ENCODE measurements at places on chromosomes 1 and 21.

DNA sequence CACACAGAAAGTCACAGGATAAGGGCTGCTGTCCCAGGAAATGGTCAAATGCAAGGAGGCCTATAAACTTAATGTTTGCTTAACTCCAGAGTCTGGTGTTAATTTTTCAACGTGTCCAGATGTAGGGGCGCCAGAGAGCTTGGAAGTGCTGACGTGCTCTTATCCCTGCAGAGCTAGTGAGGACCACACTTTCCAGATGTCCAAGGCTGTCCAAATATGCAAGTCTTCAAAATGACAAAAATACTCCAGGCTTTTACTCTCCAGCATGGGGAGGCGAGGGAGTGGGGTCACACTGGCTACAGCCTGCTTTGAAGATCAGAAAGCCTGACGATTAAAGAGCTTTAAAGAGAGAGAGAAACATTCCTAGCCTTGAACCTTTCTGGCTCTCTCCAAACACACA is 57.6 kb downstream of the ABCA4 start:
- H3K27ac ChIP-seq, result no peak overlapping the region
- no peak for DNase-seq
- peaks cover 7% of the 10 kb centered on the region for H3K4me1 ChIP-seq
- no peaks in the 10 kb centered on the region for H3K36me3 ChIP-seq
- H3K4me3 ChIP-seq, result no peak overlapping the region
- H3K27me3 ChIP-seq, result peaks cover 18% of the 10 kb centered on the region

- H3K4me3 ChIP-seq, result peak overlapping the region; percentile 39
- peaks cover 2% of the 10 kb centered on the region for H3K36me3 ChIP-seq
Observed at GRCh38 chr1:18948048-18948912, 8.2 kb downstream of the IFFO2 start.

GRCh38 chr1:181777812-181778211 is 283.7 kb downstream of the ZNF648 start:
- H3K4me3 ChIP-seq, result no peak overlapping the region
- DNase-seq, result no peak
- H3K4me1 ChIP-seq, result no peaks in the 10 kb centered on the region
- H3K36me3 ChIP-seq, result no peaks in the 10 kb centered on the region

- H3K27me3 ChIP-seq, result no peaks in the 10 kb centered on the region
- H3K27ac ChIP-seq, result peak overlapping the region; percentile 96
- peaks cover 50% of the 10 kb centered on the region for H3K4me1 ChIP-seq
- DNase-seq, result peak; percentile 71
Observed at GRCh38 chr1:101239095-101240040, 2.5 kb downstream of the S1PR1 start.

DNA sequence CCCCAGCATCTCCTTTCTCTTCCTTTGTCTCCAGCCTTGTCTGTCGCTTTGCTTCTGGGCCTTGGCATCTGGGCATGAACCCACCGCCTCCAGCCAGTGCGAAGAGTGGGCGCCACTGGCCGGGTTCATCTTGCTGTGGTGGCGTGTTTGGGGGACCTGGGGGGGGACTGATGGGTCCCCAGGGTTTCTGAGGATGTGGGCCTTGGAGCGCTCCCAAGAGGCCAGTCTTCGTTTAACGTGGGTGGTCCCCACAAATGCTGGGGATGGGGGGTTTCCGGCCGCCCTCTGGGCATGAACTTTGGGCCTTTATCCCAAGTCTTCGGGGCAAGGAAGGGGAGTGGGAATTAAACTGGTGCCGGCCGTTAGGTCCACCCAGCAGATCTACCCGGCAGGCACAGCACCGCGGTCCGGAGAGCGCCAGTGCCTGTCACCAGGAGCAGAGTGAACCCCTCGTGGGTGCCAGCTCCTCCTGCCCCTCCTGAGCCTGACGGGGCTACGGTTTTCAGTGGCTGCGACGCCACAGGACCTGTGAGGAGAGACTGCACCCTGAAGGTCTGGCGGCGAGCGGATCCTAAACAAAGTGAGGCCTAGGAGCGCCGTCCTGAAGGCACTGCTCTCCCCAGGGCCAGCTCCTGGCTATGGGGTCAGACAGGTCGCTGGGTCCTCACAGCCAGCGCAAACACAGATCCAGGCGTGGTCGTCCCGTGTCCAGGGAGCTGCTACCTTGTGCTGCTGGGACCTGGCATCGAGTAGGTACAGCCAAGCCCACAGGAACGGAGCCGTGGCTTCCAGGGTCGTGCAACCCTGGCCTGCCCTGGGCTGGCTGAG is 12.1 kb upstream of the C1orf174 start:
- peaks cover 4% of the 10 kb centered on the region for H3K4me1 ChIP-seq
- H3K4me3 ChIP-seq, result no peak overlapping the region
- H3K27ac ChIP-seq, result no peak overlapping the region

GRCh38 chr21:42582787-42583476 is 69.3 kb downstream of the SLC37A1 start:
- H3K36me3 ChIP-seq, result no peaks in the 10 kb centered on the region
- no peak overlapping the region for H3K27ac ChIP-seq
- H3K4me3 ChIP-seq, result no peak overlapping the region
- peaks cover 2% of the 10 kb centered on the region for H3K4me1 ChIP-seq

GRCh38 chr1:3541936-3542335 is 69.4 kb downstream of the MEGF6 start:
- no peak for DNase-seq
- no peaks in the 10 kb centered on the region for H3K36me3 ChIP-seq
- H3K4me1 ChIP-seq, result no peaks in the 10 kb centered on the region

DNA sequence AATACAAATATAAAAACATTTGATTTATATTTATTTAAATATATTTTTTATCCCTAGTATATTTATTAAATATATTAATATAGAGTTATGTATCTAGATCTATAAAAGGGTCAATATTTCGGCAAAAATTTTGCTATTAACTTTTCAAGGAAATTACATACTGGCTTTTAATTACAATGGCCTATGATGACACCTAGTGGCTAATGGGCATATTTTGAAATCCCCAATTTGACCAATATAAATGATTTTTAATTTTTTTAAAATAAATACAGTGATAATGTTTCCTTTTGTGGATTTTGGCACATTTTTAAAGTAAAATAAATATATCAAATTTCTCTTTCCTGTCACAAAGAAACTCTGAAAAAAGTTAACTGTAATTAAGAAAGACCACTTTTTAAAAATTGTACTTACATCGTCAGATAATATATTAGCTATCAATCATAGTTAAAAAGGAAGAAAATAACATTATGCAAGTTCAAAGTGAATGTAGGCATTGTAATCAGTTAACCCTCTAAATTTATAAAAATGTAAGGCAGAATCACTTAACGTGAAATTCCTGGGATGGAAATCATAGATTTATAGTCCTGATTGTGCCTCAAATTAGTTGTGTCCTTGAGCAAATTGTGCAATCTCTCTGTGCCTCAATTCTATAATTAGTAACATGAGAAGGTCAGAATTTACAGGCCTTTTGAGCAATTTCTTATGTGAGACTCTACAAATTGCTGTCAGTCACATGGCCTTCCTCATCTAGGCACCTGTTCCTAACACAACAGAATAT is 25.6 kb upstream of the RGS13 start:
- no peak for DNase-seq
- peaks cover 14% of the 10 kb centered on the region for H3K4me1 ChIP-seq
- no peaks in the 10 kb centered on the region for H3K36me3 ChIP-seq
- no peaks in the 10 kb centered on the region for H3K27me3 ChIP-seq
- no peak overlapping the region for H3K4me3 ChIP-seq

DNA sequence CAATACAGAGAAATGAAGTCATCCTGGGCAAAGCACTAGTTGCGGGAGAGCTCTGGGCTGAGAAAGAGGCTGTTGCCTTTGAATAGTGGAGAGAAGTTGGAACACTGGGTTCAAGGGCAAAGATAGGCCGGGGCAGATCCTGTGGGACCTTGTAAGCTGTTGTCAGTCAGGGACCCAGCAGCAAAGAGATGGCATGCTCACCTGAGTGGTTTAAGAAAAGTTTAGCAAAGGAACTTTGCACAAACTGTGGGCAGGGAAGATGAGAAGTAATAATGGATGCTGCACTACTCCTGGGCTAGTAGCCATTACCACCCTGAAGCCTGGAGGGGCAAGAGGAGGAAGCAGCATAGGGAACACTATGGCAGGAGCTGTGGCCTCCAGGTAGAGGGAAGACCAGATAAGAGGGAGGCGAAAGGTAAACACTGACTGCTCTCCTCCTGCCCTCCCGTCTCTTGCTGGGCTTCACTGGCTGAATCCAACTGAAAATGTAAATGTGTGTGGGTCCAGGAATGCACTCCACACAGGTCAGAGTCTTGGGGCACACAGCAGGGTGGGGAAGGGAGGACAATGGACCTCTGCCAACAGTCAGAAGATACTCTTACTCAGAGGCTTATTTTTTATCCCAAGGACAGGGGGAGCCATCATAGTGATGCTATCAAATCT is 129.2 kb downstream of the PLPP3 start:
- no peaks in the 10 kb centered on the region for H3K4me1 ChIP-seq
- DNase-seq, result no peak
- no peak overlapping the region for H3K4me3 ChIP-seq
- H3K36me3 ChIP-seq, result no peaks in the 10 kb centered on the region

DNA sequence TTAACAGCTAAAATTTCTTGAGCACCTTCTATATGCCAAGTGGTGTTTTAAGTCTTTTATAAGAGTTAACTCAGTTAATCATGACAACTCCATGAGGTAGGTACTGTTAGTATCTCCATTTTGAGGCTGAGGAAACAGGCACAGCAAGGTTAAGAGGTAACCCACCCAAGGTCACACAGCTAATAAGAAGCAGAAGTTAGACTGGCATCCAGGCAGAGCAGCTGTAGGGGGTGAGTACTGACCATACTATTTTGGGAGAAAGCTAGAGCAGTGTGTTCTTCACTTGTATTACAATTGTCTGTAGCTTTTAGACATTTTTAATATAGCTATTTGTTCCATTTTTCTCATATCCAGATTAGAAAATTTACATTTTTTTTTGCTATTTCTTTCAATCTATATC is 4.8 kb downstream of the ATP6V1G3 start:
- DNase-seq, result no peak
- H3K4me1 ChIP-seq, result peaks cover 49% of the 10 kb centered on the region
- no peak overlapping the region for H3K4me3 ChIP-seq
- peaks cover 13% of the 10 kb centered on the region for H3K36me3 ChIP-seq

GRCh38 chr21:34630536-34631143 is 15.7 kb upstream of the RCAN1 start:
- no peak overlapping the region for H3K4me3 ChIP-seq
- H3K27me3 ChIP-seq, result peaks cover 6% of the 10 kb centered on the region
- H3K27ac ChIP-seq, result no peak overlapping the region
- no peak for DNase-seq

DNA sequence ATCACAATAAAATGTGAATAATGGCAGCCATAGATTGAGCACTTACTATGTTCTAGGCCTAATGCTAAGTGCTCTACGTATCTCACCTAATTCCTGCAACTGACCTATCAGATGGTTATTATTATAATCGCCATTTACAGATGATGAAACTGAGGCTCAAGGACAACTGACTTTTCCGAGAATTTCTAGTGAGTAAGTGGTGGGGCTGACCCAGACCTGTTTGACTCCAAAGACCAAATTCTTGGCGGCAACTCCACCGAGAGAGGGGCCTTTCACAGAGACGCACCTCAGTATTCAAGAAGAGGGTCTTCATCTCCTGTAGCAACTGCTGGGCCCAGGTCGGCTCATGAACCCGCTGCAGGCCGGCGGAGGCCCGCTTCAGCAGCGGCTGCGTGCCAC is 573 bp downstream of the TMEM234 start:
- H3K4me1 ChIP-seq, result peaks cover 23% of the 10 kb centered on the region
- H3K36me3 ChIP-seq, result peaks cover 8% of the 10 kb centered on the region
- H3K27ac ChIP-seq, result peak overlapping the region; percentile 43
- DNase-seq, result no peak
- no peaks in the 10 kb centered on the region for H3K27me3 ChIP-seq

- no peaks in the 10 kb centered on the region for H3K36me3 ChIP-seq
- H3K4me1 ChIP-seq, result peaks cover 5% of the 10 kb centered on the region
- H3K27me3 ChIP-seq, result peaks cover 3% of the 10 kb centered on the region
- H3K27ac ChIP-seq, result no peak overlapping the region
- no peak overlapping the region for H3K4me3 ChIP-seq
Observed at GRCh38 chr21:39016740-39017315, 166.4 kb downstream of the PSMG1 start.

- no peak overlapping the region for H3K27ac ChIP-seq
- peaks cover 3% of the 10 kb centered on the region for H3K4me1 ChIP-seq
- DNase-seq, result no peak
- H3K27me3 ChIP-seq, result peaks cover 27% of the 10 kb centered on the region
Observed at GRCh38 chr1:148161053-148161901, 9.2 kb upstream of the NBPF11 start.

- no peak overlapping the region for H3K4me3 ChIP-seq
- H3K27me3 ChIP-seq, result peaks cover 2% of the 10 kb centered on the region
- H3K27ac ChIP-seq, result no peak overlapping the region
- H3K4me1 ChIP-seq, result no peaks in the 10 kb centered on the region
- no peak for DNase-seq
- no peaks in the 10 kb centered on the region for H3K36me3 ChIP-seq
Observed at GRCh38 chr1:71920556-71920955, 361.8 kb downstream of the NEGR1 start.

GRCh38 chr1:235859789-235860188 is 6.9 kb downstream of the LYST start:
- H3K4me3 ChIP-seq, result no peak overlapping the region
- no peaks in the 10 kb centered on the region for H3K27me3 ChIP-seq
- no peak for DNase-seq

DNA sequence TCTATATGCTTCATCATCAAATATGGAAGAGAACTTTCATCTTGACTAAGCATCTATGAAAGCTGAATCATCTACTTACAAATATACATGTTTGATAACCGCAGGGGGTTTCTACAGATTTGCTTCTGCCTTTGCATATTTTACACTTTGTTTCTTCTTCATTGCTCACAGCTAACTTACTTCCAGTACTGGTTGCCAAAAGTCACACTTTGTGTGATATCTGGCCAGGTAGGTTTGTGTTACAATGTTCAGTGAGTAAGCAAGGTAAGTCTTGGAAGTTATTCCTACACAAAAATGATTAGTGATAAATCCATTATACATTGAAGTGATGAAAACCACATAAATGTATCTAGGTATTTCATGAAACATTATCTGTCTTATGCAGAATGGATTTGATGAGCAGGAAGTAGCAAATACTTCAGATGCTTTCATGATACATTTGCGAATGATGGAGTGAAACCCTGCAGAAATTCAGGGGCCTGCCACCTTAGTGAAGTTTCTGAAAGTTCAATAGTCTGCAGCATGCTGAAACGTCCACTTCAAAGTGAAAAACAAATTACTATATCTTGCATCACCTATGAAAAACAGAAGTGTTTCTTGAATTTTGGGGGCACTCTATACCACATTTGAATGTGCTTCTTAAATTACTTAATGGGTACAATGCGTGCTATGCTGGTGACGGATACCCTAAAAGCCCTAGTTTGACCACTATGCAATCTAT is 187.3 kb downstream of the ATP6V1G3 start:
- H3K27ac ChIP-seq, result no peak overlapping the region
- H3K36me3 ChIP-seq, result no peaks in the 10 kb centered on the region
- peaks cover 1% of the 10 kb centered on the region for H3K27me3 ChIP-seq

- H3K36me3 ChIP-seq, result no peaks in the 10 kb centered on the region
- H3K27me3 ChIP-seq, result no peaks in the 10 kb centered on the region
- no peak for DNase-seq
- H3K27ac ChIP-seq, result no peak overlapping the region
- H3K4me1 ChIP-seq, result no peaks in the 10 kb centered on the region
Observed at GRCh38 chr1:119410961-119411360, 4.0 kb upstream of the HSD3B2 start.
